NCI-H1694 (cell line): ENCODE measurements at places on chromosomes 1 and 21.

- no peak for DNase-seq
Measured at GRCh38 chr1:15401391-15402055, 8.2 kb upstream of the EFHD2 start.

- no peak for DNase-seq
Measured at GRCh38 chr1:92929461-92929860, 31.8 kb downstream of the DIPK1A start.

GRCh38 chr1:119937198-119937597, 40.9 kb upstream of the ADAM30 start:
- no peak for DNase-seq

- no peak for DNase-seq
Measured at GRCh38 chr1:61162520-61163258, 80.3 kb downstream of the NFIA start.

- DNase-seq = no peak
Measured at GRCh38 chr1:220979371-220979770, 100.1 kb downstream of the HLX start.

DNA sequence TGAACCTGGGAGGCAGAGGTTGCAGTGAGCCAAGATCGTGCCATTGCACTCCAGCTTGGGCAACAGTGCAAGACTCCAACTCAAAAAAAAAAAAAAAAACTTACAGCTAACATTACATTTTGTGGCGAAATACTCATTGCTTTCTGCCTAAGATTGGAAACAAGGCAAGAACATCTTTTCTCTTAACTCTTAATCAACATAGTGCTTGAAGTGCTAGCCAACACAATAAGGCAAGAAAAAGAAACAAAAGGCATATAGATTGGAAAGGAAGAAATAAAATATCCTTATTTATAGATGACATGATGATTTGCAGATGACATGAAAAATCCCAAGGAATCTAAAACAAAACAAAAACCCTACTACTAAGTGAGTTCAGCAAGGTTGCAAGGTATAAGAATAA, 24.6 kb upstream of the GJA9 start:
- DNase-seq = no peak
